Esophagus squamous epithelium (tissue), 5 donors: ENCODE measurements at places on chromosomes 7 and 10.

GRCh38 chr7:145478541-145478940 is 638.1 kb upstream of the CNTNAP2 start:
- DNase-seq: no peak

DNA sequence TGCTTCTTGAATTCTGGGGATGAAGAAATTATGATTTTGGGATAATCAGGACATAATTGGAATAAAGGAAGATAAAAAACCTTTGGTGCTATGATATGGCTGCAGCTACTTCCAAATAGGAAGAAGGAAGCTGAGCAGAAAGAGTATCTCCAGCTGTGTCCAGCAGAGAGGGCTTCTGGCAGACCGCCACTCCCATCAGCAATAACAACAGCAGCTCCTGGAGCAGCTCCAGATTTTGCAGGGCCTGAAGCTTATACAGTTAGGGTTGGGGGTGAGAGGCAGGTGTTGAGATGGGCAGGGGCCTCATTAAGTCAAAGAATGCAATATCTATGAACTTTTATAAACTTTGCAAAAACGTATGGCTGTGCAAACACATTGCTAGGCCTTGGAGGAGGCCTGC is 62.3 kb downstream of the C10orf120 start:
- no peak for DNase-seq

GRCh38 chr10:119253433-119254174 is 46.2 kb downstream of the GRK5 start:
- no peak for DNase-seq

DNA sequence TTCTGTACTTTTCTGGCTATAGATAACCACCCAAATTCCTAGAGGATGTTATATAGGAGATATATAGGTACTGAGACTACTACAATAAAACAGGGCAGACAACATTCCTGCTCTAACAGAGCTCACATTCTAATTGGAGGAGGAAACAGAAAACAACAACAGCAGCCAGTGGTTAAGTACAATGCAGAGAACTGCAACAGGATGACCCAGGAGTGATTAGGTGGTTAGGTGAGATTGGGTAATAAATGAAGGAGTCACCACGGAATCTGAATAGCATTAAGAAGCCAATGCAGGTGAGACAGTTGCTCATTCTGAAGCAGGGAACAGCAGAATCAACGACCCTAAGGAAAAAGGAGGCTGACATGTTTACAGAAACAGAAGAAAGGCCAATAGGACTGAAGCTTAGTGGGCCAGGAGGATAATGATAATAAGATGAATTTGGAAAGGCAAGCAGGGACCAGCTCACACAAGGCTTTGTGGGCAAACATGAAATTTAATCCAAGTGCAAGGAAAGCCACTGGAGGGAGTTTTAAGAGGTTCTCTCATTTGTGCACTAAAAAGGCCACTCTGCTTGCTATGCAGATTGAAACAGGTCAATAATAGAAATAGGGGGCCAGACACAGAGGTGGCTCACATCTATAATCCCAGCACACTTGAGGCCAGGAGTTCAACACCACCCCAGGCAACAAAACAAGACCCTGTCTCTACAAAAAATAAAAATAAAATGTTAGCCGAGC is 16.9 kb upstream of the REEP3 start:
- no peak for DNase-seq

DNA sequence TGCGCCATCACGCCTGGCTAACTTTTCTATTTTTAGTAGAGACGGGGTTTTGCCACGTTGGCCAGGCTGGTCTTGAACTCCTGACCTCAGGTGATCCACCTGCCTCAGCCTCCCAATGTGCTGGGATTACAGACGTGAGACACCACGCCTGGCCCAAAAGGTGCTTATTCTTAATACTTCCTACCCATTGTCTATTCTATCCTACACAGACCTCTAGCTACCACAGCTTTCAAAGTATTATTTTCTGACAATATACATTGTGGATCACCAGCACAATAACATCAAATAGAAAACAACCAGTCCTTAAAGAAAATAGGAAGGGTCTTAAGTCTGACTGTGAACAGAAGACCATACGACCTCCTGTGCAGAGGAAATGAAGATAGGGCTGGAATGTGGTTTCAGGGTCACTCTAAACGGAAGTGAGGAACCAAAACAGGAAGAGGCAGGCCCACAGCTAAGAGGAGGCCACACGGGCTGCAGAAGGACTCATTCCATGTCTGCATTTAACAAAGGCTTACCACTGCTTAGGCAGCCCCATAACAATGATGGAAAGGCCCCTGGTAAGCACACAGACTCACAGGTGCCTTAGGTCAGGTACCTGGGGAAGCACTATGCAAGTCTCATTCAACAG is 115.2 kb downstream of the ZFAND4 start:
- DNase-seq: no peak

DNA sequence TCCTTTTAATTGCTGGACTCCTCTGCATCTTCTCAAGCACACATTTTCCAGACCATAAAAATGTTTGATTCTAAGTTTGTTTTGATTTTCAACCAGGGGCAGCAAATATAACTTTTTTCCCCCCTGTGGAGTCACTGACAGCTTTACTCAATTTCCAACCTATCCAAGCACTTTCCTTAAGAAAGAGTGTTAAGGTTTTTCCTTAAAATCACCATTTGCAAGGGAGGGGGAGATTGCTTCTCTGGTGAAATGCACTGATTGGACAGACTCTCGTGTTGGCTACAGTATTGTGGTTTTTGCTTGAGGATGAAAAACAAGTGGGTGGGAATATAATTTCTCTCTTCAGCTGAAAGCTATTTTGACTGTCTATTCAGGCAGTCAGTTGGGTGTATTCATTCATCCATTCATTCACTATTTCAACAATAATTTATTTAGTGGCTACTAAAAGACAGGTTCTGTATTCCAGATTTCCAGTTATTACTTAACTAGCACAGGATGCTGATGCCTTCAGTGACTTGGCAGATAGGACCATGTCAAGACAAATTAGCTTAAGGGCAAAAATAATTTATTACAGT is 146.3 kb downstream of the BAMBI start:
- DNase-seq: no peak

DNA sequence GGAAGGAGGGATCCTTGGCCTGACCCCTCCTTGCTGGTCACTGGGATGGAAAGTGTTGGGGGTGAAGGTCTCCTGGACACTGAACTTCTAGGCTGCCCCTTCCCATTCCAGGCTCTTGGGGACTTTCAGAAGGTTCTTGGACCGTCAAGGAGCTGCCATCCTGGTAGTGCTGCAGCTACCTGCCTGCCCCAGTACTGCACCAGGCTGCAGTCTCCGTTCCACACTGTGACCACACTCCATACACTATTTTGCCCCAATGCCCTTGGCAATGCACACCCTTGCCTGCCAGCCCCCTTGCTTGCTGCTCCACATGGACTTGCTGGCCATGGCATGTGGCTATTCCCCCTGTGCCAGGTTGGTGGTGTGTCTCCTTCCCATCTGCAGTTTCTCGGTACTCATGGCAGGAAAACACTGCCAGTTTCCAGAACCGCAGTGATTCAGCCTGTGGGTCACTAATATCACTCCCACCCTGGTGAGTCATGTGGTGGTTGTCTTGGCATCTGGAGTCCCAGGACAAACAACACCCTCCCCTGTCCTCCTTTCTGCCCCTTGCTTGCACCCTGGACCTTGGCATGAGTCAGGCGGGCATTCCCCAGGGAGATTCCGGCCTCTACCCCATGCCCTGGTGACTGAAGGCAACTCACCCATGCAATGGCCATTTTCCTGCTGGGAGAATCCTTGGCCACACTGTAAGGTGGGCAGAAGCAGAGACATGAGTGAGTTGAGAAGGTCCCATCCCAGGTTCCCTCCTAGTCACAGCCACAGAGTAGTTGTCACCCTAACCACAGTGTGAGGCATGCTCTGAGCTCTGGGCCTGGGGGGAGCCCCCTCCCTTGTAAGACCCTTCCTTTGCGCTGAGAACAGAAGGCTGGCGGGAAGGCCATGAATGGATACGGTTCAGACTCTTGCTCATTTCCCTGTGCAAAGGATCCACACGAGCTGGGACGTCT is 32.8 kb downstream of the GOLGA7B start:
- no peak for DNase-seq

DNA sequence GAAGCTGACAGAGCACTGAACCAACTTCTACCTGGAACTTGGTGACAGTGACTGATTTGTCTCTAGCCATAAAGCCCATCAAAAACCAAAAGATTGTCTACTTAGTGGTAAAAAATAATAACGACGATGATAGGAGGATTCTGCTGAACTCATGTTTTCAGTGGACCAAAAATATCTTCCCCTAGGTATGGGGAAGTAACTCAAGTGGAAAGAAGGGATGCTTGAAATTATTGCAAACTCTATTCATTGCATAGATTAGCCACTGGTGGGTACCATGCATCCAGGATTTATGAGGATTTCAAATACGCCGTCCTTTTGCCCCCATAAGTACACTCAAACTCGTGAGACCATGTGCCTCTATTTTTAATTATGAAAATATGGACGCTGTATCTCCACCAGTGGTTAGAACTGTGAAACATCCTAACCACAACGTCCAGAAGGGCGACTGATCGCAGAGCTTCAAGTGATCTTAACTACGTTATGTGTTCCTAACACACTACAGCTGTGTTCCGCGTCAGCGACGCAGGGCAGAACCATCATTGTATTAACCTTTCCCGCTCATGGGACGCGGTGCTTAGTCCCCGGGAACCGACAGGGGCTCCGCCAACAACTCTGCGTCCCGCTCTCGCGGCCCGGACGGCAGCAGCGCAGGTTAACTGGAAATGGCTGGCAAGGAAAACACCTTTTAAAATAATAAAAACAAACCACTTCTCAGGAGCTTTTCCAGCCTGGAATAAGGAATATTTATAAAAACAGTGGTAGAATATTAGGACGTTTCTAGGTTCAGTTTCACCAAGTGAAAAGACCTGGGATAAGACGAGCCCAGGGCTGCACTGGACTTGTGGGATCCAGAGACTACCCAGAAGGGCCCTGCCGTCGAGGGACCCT is 776 bp downstream of the PEX1 start:
- no peak for DNase-seq
